ENCODE measurements at places on chromosomes 5 and 9.

- DNase-seq = peak; percentile 85
These were observed 363.4 kb upstream of the SLC30A5 start for GRCh38 chr5:68730220-68730978.

DNA sequence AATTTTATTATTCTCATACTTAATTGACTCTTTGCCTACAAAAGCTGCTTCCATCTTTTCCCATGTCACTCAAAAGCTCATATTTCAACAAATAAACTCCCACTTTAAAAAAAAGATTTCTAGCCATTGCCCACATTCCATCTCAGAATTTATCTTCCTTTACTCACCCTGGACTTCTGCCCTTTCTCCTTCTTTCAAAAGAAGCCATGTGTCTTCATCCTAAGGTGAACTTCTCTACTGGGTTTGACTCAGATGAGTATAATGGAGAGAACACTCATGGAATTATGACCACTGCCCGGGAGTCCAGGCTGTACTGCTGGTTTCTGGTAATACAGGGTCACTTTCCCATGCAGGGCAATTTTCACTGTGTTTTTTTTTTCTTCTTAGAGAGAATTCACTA lies 548.5 kb upstream of the ZNF462 start:
- DNase-seq = peak; percentile 55

GRCh38 chr9:34592895-34593601 lies 3.5 kb upstream of the CNTFR start:
- DNase-seq = no peak

- DNase-seq = no peak
These were observed 135.9 kb upstream of the CCDC152 start for GRCh38 chr5:42620579-42621216.

- peak; percentile 85 for DNase-seq
These were observed 37.9 kb downstream of the PLEKHG4B start for GRCh38 chr5:129820-130219.

DNA sequence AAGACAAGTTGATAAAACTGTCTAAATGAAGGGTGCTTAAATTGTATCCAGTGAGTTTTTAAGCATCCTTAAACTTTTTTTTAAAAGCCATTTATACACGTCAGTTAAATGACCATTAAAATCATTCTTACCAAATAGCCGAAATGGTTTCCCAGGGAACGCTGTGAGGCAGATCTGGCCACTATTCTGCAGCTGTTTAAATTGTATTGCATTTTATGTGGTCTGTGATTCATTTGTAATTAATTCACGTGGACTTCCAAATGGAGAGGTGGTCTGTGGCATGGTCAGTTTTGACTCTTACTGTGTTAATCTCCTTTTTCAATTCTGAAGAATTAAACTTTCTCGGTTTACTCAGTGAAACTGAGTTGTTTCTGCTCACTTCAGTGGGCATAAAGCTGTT lies 113.7 kb upstream of the OTULINL start:
- peak; percentile 80 for DNase-seq

DNA sequence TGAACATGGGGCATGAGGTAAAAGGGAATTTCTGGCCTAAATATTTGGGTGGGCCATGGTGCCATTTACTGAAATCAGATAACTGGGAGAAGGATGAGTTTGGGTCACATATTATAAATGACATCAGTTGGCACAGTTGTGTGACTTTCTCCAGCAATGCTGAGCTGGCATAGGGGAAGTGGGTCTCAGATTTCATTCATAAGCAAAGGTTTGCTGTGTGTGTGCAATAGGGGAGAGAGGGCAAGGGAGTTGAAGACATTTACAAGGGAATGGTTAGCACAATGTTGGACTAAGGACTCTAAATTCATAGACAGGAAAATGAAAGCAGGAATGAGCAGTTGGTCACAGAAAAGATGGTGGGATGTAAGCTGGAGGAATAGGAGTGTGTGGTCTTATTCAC lies 47.8 kb upstream of the KLF9 start:
- DNase-seq = no peak

- DNase-seq = no peak
These were observed 308.4 kb upstream of the MEF2C start for GRCh38 chr5:89191374-89191773.

GRCh38 chr5:125154301-125155110 lies 408.1 kb upstream of the ZNF608 start:
- DNase-seq = peak; percentile 90

All from fibroblast of upper back skin (primary cell).